ENCODE measurements at places on chromosomes 6 and 20. TPM values are rescaled to one million over a fixed set of nuclear protein-coding genes. Genes with fewer than 3 reads are reported as not detected.

DNA sequence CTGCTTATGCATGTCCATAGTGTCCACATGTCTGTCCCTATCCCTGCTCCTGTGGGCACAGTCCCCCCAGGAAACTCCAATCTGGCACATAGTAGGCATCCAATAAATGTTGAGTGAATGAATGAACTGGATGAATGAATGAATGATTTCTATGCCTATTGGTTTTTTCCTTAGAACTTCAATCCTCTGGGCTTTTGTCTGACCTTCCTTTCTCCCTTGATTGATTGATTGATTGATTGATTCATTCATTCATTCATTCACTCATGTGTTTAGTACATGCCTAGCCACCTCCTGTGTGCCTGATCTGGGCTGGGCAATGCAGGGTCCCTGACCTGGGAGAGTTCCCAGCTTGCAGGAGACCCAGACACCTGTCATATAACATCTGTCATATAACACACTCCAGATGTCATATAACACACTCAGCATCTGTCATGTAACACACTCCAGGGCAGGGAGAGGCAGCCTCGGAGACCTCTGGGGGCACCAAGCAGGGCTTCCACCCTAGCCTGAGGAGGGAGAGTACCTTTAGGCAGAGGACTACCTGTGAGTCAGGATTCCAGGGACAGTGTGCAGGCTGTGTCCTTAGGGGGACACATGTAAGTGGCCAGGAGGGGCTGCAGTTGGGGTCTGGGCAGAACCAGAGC is 17.9 kb downstream of the VSTM2L start:
- no peak for DNase-seq

- peak; percentile 57 for DNase-seq
Measured at GRCh38 chr20:22582964-22583772, 1.2 kb downstream of the FOXA2 start.

The FAM217A gene
- 0.65 TPM for polyA plus RNA-seq

The FAM209B gene
- 0.27 TPM for polyA plus RNA-seq

DNA sequence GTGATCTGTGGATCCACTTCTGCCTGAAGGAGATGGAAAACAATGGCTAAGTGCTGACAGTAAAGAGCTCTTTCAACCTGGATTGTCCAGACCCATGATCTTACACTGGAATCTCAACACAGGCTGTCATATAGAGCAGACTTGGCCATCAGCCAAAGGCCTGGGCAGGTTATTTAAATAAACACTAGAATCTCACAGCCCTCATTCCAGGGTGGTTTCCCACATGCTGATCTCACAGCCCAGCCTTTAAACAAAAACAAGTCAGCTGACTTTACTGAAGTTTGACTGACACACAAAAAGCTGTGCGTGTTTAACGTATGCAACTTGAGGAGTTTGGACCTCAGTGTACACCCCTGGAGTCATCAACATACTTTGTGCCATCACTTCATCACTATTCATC is 28.4 kb downstream of the SYNDIG1 start:
- DNase-seq: peak; percentile 86

DNA sequence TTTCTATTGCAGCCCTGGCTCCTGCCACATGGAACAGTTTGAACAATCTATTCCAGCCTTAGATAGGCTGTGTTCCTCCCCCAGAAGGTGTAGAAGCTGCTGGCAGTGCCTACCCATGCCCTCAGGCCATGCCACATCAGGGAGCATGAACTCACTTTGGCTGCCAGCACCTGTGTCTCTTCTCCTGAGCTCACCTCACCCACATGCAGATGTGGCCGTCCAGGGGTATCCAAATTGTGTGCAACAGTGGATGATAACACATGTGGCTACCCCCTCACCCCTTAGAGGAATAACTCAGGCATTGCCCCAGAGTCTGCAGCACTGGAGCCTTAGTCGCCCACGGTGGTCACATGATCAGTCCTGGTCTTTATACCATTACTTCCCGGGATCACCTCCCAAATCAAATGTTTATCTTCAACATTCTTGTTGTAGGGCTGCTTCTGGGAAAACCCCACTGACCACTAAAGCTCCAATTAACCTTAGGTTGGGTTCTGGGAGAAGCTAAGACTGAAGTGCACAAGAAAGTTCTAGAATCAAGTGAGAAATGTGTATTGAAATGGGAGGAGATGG is 110.4 kb downstream of the BANF2 start:
- DNase-seq: no peak

DNA sequence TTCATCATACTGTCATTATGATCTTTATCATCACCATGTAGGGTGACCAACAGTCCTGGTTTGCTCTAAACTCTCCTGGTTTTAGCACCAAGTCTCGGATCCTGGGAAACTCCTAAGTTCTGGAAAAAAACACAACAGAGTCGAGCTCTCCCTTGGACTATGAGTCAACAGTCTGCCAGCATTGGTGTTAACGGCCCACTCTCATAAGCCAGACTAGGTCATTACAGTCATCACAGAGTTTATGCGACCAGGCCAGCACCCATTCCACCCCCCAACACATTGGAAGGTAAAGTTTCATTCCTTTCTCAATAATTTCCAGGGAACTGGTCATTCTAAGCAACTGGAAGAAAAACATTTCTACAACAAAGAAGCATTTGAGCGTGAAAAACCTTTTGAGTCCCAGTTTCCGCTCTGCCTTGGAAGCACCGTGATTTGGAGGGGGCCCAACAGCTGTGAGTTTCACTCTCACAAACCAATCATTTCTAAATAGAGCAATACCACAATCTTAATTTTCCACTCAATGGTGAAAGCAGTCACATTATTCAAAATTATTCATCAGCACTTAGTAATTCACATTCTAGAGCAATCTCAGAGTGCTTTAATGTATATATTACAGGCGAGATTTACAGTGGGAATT is 445.0 kb downstream of the CDH26 start:
- DNase-seq: no peak

- DNase-seq: no peak
Measured at GRCh38 chr6:34511214-34511914, 44.8 kb downstream of the SPDEF start.

- DNase-seq: no peak
Measured at GRCh38 chr20:56575157-56575556, 42.1 kb downstream of the FAM209B start.

Measured in small intestine (tissue), 16 donors.